ENCODE measurements at places on chromosomes 2 and 18.

DNA sequence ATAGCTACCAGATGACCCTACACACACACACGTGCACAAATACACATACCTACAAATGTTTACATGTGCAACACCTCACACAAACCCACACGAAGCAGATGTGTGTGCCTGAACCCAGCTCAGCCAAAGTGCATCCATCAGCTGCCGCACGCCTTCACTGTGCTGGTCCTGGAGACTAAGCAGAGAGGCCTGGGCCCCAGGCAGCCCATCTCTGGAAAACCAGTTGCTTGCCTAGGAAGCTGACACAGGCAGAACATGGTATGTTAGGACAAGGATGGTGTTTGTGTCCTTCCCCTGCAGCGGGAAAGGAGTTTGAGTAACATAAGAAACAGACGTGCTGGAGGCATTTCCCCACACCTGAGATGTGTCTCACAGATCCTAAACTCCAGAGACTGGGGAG is 86.7 kb downstream of the SEPTIN10 start:
- no peak for DNase-seq

DNA sequence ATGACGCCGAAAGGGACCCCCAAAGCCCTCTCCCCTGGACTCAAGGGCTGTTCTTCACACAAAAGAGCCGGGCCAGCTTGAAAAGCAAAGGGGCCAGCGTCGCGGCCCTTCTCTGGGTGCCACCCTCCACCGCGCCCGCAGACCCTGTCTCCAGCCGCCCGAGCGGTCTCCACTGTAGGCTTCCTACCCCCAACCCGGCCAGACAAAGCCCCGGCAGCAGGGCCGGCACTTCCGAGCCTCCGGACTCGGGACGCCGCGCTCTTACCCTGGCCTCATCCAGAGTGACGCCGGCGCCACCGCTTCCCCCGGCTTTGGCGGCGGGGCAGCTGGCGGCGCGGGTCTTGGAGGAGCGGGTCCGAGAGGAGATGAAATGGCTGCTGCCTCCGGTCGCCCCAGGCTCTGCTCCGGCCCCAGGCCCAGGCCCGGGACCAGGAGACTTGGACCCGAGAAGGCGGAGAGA is 603 bp downstream of the ATAD2B start:
- peak; percentile 46 for DNase-seq

- DNase-seq, result no peak
These were observed 518.9 kb upstream of the RAB6C start for GRCh38 chr2:129460299-129461198.

- DNase-seq, result no peak
These were observed 167.4 kb downstream of the NCK2 start for GRCh38 chr2:105912081-105912480.

DNA sequence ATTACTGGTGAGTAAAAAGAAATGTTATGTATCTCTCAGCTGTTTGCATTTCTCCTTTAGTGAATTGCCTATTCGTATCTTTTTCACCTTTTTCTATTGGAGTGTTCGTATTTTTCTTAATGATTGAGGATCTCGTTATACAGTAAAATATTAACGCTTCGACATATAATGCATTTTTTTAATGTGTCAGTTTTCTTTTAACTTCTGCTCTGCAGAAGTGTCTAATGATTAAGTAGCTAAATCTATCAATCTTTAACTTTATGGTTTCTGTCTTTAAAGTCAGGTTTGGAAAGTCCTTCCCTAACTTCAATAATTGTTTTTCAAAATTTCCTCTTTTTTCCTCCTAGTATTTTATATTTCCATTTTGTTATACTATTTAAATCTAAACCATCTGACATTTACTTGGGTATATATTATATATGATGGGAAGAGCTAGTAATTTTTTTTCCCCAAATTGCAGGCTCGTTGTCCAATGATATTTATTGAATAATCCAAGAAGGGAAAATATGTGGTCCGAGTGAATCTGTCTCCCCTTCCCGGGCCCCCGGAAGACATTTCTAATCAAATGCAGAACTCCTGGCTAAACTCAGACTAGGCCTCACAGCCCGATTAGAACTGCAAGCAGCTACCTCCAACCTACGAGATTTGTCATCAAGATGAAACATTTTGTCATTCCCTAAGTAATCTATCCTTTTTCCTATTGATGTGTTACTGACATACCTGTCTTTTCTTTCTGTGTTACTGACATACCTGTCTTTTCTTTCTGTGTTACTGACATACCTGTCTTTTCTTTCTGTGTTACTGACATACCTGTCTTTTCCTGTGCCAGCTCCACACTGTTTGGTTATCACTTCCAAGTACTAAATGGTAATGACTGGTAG is 17.2 kb downstream of the PCBP1 start:
- no peak for DNase-seq

GRCh38 chr2:217294211-217294610 is 434.3 kb upstream of the TNP1 start:
- DNase-seq, result no peak

DNA sequence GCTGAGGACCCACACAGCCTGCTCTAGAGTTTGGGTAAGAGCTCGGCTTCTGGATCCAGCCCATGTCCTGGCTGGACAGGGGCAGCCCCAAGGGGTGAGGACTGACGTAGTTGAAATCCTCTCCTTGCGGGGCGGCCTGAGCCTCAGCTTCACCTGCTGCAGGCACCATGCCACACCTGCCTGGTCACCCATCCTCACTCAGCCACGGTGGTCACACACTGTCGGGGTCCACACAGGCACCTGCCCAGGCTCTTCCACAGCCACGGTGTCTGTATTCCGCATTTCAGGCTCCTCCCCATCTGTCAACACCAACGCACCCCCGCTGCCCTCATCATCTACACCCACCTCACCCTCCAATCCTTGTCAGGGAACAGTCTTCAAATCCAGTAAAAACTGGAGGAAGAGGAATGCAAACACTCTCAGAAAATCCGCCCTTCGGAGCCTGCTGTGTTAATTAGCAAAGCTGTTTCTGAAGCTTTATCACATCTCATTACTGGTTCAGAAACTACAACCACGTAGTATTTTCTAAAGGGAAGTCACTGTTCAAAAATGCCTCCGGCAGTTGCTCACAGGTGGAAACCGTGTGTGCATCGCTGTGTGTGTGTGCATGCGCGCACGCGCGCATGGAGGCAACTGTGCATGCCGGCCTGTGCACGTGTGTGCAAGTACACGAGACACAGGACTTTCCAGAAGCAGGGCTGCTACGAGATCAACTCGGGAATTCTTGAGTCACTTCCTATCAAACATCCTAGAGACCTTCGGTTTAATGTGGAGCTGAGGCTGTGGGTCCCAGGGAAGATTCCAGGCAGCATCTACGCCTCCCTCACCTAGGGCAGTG is 38.2 kb downstream of the SLC66A2 start:
- no peak for DNase-seq

GRCh38 chr18:57164401-57164800 is 17.5 kb downstream of the BOD1L2 start:
- DNase-seq, result no peak

DNA sequence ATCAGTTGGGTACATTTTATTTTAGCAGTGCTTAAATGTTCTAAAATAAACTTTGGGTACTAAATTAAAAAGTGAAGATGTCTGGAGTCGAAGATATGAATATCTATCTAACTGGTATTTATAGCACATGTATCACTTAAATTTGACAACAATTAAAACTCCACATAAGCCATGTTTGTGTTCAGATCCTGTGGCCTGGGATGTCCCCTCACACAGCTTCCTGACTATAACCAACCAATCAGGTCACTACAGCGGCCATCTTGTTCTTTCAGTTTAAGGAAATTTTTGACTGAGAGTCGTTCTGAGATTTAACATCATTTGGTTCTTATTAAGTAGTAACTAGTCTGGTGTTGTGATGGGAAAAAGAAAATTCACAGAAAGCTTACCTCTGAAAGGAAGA is 170.7 kb upstream of the NRP2 start:
- no peak for DNase-seq

DNA sequence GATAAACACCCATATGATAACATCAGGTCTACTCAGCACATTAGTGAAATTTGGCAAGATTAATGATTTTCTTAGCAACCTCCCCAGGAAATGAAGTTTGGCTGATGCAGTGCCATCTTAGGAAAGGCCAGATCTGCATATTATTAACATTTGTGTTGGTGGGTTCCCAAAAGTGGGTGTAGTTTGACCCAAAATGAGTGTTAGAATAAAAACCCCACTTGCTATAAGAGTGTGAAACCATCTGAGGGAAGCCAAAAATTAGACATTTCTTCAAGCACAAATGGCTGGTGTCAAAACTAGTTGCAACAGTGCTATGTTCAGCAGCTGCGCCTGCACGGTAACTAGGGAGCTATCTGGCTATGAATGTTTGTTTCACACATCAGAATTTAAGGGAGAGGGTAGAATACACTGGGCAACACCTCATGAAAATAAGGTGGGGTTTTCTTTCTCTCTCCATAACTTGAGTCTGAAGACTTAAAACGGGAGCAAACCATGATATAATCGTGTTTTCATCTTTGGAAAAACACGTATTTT is 15.9 kb upstream of the CSRNP3 start:
- no peak for DNase-seq

DNA sequence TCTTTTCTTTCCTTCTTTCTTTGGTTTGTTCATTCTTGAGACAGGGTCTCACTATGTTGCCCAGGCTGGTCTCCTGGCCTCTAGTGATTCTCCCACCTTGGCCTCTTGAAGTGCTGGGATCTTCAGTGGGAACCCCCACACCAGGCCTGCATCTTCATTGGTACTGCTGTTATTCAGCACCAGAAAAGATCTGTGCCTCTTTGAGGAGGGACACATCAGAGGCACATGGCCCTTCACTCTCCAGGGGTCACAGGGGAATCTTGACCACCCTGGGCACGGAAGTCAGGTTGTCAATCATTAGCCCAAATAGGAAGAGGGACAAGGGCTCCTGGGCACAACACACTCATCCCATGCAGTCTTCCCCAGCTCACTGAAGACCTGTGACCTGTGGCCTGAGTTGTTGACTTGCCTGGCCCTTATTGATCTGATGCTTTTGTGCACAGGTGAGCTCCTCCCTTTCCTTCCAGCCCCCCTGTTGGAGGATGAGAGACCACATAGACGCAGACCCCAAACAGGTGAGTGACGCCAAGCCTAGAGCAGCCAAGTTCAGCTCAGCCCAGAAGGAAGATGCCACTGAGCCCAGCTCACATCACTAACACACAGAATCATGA is 33.0 kb upstream of the ODC1 start:
- no peak for DNase-seq

DNA sequence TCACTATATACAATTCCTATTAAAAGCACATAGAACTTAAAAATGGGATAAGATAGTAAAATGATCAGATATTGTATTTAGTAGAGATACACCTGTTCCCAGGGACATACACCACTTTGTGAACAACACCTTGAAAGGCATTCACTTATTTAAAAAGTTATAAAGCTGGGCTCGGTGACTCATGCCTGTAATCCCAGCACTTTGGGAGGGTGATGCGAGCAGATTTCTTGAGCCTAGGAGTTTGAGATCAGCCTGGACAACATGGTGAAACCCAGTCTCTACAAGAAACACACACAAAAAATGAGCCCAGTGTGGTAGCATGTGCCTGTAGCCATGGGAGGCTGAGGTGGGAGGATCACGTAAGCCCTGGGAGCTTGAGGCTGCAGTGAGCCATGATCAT is 90.9 kb downstream of the RAPGEF4 start:
- no peak for DNase-seq

DNA sequence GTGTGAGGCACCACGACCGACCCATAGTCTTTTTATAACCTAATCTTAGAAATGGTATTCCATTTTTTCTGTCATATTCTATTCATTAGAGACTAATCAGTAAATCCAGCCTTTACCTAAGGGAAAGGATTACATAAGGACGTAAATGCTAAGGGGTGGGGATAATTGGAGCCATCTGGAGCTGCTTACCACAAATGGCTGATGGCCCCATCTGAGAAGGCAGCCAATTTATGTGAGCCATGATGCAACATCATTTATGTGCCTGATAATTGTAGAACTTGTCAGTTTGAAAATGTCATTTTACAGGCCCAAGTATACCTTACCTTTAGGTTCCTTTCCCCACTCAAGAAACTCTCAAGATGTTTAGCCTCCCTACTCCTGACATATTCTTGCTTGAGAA is 44.0 kb downstream of the ARHGEF33 start:
- DNase-seq, result no peak

GRCh38 chr2:14632133-14632936 is at the start of gene LRATD1:
LRATD1 (plus strand) TSS chr2:14632717; CDS start chr2:14633980, 1,263 bp downstream.
- DNase-seq, result peak; percentile 76

DNA sequence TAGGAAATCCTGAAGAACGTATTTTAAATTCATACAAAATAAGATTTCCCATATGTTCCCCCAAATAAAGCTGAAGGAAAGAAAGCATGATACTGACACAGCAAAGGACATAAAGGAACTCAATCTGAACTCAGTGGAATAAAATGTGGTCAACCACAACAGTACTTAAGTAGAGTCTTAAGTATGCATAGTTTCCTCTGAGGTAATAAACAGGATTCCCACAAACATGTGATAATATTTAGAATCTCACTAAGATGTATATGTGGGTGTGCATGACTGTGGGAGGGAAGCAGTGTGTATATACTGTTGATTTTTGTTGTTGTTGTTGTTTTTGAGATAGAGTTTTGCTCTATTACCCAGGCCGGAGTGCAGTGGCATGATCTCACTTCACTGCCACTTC is 69.3 kb downstream of the NOL10 start:
- no peak for DNase-seq

GRCh38 chr2:164574931-164575330 is 46.4 kb downstream of the GRB14 start:
- no peak for DNase-seq
